IPS DF 19.7 (cell line): ENCODE measurements at places on chromosomes 13 and 19.

GRCh38 chr19:30629086-30629485, 256.9 kb downstream of the ZNF536 start:
- no peak for DNase-seq

GRCh38 chr19:49468746-49469447, 5.1 kb upstream of the FLT3LG start:
- DNase-seq, result peak; percentile 90

- no peak for DNase-seq
Measured at GRCh38 chr13:26011996-26012821, 39.6 kb downstream of the SHISA2 start.

GRCh38 chr13:104485571-104485970, 1419.4 kb upstream of the SLC10A2 start:
- no peak for DNase-seq

DNA sequence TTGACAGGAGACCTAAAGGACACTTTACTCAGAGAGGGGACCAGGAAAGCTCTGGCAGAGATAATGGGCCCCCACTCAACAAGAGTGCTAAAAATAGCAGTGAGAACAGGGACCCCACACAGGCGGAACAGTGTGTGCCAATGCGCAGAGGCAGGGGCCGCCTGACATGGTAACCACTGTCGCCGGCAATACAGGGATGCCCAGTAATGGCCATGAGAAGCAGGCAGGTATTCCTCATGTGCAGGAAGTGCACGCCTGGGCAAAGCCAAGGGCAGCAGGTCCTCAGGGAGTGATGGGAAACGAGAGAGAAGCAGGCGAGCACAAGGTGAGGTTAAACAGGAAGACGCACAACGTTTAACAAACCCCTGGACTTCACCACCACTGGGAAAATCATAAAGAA, 757.1 kb downstream of the LIG4 start:
- DNase-seq, result no peak

DNA sequence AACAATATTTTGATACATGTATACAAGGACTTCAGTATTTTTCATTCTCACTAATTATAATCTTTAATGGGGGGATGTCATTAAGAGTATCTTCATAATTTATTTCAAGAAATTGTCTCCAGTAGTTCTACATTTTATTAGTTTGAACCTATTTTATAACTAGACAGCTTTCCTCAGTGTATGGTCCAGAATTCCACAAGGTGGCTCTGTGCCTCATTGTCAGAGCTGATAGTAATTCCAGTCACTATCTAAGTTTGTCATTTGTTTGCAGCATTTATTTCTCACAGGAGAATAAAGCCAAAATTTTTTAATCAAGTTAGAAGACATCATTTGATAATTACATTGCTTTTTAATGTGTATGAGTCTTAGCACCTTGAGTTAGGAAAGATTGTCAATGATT, 1633.0 kb upstream of the PCDH20 start:
- no peak for DNase-seq

GRCh38 chr13:99656844-99657381, 155.6 kb downstream of the TM9SF2 start:
- DNase-seq, result no peak

DNA sequence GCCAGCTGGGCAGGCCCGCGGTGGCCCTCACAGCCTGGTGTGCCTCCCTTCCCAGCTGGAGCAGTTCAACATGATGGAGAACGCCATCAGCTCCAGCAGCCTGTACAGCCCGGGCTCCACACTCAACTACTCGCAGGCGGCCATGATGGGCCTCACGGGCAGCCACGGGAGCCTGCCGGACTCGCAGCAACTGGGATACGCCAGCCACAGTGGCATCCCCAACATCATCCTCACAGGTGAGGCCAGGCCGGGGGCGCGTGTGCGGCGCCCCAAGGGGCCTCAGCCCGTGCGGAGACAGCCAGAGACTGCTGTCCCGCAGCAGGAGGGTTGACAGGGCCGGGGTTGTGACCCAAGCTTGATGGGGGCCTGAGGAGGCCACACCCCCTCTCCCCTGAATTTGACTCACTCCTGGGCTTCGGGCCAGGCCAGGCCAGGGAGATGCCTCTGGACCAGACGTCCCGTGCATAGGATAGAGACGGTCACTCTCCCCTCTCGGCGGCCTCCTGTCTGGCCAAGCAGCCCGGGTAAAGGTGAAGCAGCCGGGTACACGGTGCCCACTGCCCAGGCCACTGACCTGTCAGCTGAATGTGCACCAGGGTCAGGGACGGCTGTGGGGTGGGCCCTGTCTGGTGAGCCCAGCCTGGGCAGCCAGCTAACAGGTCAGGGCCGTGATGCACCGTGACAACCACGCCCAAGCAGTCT, 15.4 kb downstream of the COMP start:
- no peak for DNase-seq

GRCh38 chr13:79270859-79271258, 135.2 kb downstream of the RBM26 start:
- DNase-seq, result no peak
